ENCODE measurements at places on chromosomes 6 and 20.
A peak's percentile ranks its signal among the peaks of the same experiment; 100 is the strongest.

DNA sequence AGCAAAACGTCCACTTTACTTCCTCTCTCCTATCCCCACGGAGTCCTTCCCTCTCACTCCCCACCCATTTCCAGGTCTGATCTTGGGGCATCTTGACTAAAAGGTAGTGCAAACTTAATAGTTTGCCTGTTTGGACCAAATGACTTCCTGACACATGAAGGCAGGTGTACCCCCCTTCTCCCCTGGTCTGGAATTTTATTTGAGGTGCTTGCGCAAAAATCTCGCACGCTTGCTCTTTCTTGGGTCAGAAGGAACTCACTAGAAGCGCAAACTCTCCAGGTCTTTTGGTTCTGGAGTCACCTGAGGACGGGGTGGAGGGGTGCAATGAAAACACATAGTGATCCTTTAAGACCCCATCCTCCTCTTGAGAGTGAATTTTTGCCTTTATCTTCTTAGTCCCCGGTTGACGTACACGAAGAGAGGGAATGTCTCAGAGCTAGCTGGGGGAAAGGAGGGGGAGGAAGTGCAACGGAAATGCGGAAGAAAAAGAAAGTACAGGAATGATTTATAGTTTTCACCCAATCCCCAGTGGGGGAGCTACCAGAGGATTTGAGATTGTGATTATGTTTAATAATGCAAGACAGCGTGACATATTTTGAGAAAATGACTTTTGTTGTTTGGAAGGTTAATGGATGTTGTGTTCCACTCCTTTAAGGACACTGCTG, 4.9 kb downstream of the ADGRB3 start:
- DNase-seq = no peak

- no peak for DNase-seq
Measured at GRCh38 chr6:159110013-159110412, 59.2 kb upstream of the FNDC1 start.

- no peak for DNase-seq
Measured at GRCh38 chr6:41463062-41463930, 82.9 kb upstream of the FOXP4 start.

- DNase-seq = no peak
Measured at GRCh38 chr20:18314786-18315406, 26.6 kb downstream of the ZNF133 start.

DNA sequence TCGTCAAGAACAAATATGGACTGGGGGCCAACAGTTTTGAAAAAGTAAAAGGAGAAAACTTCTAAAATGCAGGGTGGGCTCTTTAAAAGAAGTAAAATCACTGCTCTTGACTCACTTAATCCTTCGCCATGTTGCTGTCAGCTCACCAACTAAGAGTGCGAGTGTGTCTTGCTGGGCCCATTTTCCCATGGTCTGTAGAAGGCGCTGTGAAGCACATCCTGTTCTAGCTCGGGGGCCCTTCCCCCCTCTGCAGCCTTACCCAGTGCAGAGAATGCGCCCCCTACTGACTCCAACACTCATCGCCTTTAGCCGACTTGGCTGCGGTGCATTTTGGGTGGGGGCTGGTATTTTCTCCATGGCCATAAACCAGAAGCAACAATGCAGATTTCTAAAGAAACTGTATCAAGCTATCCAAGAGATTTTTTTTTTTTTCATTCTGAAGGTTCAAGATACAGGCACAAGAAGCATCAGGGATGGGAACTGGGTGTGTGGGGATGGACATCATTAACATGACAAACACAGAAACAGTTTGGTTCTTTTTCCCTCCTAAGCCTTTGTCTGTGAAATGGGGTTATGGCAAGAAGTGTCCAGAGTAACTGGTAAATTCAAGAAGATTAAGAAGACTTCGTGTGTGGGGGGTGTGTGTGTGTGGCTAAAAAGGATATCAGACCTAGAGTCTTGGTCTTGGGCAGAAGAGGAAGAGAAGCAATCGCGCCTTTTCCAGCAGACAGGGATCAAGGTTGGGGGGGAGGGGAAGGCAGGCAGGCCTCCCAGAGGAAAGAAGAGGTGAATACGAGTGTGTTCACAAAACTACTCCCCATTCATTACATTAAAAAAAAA, 1.7 kb downstream of the ADNP start:
- DNase-seq = peak; percentile 71

DNA sequence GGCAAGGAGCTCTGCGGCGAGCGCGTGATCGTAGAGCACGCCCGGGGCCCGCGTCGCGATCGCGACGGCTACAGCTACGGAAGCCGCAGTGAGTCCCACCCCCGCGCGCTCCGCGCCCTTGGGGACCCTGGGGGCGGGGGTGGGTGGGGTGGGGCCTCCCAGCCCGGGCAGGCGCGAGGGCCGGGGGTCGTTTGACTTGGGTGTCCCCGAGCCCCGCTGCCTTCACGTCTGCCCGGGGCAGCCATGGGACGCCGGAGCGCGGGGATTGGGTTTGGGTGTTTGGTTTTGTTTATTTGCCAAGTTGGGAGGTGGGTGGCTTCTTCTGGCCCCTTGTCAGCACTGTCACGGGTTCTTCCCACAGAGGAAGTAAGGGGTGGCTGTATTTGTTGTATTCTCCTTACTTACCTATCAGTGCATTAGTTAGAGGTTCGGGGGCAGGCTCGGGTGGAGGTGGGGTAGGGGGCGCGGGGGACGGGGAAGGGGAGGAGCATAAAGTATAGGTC, 777 bp downstream of the SRSF6 start:
- DNase-seq = no peak

- DNase-seq = no peak
Measured at GRCh38 chr6:157226026-157226625, 97.2 kb downstream of the TMEM242 start.

- DNase-seq = no peak
Measured at GRCh38 chr6:151675746-151676459, 131.6 kb upstream of the ESR1 start.

DNA sequence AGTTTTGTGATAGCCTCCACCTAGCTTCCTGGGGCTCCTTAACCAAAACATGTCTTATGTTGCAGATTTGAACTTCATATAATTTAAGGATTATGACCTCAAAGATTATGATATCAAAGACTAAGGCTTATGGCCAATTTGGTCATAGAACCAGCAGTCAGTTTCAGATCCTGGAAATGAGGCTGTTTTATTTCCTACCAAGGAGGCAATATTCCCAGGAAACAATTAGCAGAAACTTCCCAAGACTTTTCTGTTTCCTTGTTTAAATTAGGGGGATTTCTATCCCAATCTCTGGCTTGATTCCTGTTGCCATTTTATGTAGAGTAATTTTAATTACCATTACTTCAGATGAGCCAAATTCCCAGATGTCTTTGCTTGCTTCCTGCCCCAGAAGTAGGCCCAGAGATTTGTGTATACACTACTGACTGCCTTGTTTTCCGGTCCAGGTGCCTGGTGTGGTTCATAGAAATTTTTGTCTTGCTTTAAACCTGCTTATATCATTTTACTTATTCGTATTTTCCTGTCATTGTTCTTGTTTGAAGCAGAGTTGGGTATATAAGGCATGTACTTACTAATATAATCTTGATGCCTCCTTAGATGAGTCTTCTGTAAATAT, 119.2 kb upstream of the TMEM170B start:
- DNase-seq = no peak

DNA sequence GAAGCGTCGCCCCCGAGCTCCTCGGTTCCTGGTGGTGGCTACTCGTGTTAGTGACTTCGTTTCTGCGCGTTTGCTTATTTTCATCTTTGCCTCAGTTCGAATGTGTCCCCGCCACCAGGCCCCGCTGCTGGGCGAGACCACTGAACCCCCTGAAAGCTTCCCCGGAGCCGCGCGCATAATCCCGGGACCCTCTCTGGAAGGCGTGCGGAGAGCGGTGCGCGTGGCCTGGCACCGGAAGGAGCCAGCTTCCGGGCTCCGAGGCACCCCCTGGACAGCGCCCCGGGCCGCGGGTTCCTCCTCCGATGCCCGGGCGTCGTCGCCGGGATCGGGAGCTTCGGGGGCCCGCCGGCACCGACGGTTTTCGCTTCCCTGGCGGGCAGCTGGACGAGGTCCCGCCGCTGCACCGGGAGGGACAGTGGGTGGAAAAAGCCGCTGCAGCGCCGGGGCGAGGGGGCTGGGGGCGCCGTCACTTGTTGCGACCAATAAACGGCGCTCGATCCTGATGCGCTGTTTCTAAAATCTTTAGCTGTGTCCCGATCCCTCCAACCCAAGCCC, 643 bp upstream of the SLC35D3 start:
- no peak for DNase-seq

- no peak for DNase-seq
Measured at GRCh38 chr6:45724511-45724910, 291.1 kb downstream of the CLIC5 start.

DNA sequence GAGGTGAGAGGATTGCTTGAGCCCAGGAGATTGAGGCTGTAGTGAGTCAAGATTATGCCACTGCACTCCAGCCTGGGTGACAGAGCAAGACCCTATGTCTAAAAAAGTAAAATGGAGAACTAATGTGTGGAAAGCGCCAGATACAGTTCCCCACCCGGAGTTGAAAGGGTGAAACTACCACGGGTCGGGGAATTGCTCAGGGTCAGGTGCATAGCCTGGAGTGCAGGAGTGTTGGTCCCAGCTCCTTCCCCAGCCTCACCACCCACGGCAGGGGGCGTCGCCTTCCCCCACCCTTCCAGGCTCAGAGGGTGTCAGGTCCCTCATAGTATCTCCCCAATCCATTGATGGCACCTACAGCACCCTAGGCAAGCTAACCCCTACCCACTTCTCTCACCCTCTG, 26.1 kb downstream of the C20orf203 start:
- DNase-seq = no peak

- no peak for DNase-seq
Measured at GRCh38 chr6:123803504-123804013, at the start of gene NKAIN2. Gene NKAIN2 (plus strand): TSS chr6:123803865.

DNA sequence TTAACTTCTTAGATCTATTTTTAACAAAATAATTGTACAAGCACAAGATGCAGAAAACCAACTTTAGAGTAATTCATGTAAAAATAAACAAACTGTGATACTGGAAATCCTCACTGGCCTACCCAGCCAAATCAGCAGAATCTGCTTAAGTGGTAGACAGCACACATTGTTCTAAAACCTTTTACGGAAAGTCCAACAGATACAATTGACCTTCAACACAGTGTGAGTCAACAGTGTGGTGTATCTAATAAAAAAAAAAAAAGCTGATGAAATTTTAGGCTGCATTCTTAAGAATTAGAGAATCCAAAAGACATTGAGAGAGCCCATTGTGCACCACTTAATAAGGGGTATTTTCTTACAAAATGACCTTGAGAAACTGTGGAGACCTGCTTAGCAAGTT, 174.5 kb downstream of the COL21A1 start:
- DNase-seq = no peak

GRCh38 chr20:60559462-60559861, 601.2 kb downstream of the CDH26 start:
- no peak for DNase-seq

- no peak for DNase-seq
Measured at GRCh38 chr6:64301307-64302236, 666.0 kb downstream of the PHF3 start.

DNA sequence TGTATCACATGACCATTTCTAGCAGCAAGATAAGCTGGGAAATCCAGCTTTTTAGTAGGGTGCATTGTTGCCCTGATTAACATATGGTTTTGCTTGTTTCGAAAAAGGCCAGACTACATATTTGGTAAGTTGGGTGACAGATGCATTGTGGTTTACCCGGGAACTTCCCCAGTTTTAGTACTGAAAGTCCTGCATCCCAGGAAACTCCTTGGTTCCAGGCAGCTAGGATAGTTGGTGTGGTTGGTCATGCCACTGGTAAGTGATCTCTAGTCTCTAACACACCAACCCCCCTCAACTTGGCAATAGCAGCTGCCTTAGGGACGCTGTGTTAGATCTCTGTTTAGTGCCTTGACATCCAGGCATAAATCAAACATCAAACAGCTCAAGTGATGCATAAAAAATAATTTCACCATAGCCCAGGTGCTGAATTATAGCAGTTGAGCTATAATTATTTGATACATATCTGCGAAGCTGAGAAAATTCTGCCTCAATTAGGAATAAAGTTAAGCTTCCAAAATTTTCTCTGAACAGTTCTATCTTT, 216.5 kb downstream of the TFAP2C start:
- DNase-seq = no peak

DNA sequence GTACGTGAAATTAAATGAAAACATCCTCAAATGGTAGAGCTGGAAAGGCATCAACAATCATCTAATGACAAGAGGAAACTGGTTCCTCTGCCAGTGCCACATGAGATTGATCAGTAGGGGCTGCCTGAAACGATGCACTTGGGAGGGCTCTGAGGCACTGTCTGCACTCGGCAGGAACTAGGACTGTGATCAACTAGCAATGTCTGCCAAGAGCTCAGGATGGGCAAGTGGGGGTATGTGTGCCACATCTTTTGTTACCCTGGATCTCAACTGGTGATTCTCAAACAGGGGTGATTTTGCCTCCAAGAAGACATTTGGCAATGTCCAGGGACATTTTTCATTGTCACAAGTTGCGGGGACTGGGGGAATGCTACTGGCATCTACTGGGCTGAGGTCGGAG, 1.9 kb downstream of the BPIFB6 start:
- no peak for DNase-seq

GRCh38 chr6:122405417-122405816, 6.0 kb downstream of the HSF2 start:
- no peak for DNase-seq

- DNase-seq = no peak
Measured at GRCh38 chr6:139254196-139254595, 37.6 kb downstream of the TXLNB start.

DNA sequence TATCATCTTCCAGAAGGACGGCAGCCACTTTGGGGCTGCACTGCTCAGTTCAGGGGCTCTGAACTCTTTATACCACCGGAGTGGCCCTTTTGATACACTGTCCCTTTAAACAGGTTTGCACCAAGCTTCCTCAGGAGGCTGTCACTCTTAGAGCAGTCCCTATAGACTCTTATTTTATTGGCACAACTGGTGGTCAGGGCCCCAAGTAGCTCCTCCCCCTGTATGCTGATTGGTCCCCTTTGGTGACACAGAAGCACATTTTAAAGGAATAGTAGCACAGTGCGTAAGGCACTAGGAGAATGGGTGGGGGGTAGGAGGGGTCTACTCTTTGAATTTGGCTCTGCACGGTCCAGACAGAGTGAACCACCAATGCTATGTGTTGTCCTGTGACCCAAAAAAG, 122.6 kb upstream of the MLN start:
- DNase-seq = no peak

DNA sequence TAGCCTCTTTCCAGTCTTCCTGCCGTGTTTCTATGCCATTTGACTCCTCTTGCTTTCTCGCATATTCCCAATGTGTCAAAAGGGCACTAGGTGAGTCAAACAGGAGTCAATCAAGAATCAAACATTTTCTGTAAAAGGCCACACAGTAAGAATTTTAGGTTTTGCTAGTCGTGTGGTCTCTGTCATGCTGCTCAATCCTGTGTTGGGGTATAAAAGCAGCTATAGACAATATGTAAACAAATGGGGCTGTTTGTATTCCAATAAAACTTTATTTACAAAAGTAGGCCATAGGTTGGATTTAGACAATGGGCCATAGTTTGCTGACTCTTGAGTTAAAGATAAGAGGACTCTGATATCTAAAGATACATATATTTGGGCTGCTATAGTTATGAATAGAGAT, 235.4 kb upstream of the BTBD3 start:
- no peak for DNase-seq

GRCh38 chr6:105442369-105442768, 39.5 kb upstream of the PREP start:
- DNase-seq = no peak

All from activated CD8-positive, alpha-beta memory T cell treated with anti-CD3 and anti-CD28 coated beads for 48 hours (primary cell).